NCI-H187 (cell line): ENCODE measurements at places on chromosomes 16 and 17.

GRCh38 chr17:78381601-78382232 is 3.3 kb downstream of the PGS1 start:
- no peak for DNase-seq

DNA sequence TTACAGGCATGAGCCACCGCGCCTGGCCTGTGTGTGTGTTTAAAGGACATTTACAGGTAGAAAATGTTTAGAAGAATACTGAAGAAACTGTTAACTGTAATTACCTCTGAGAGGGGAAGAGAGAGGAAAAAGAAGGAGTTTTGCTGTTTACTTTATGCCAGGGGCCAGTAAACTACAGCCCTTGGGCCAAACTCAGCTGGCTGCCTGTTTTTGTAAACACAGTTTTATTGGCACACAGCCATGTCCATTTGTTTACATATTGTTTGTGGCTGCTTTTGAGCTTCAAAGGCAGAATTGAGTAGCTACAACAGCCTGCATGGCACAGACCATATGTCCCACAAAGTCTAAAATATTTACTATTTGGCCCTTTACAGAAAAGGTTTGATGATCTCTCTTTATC is 76.4 kb downstream of the GPR139 start:
- DNase-seq: no peak

DNA sequence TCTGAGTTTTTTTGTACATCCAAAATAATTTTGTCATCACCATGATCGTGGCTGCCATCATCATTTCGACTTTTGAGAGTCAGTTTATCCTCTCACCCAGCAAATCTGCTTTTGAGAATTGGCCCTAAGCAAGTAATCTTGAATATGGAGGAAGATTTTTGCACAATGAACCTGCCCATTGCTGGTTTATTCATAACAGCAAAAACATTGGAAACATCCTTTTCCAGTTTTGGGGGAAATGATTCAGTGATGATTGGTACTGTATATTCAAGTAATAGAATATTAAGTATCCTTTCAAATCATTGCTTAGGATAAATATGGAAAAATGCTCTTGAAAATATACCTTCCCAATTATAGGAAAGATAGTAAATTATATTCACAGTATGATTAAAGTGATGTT is 53.1 kb downstream of the PRKCA start:
- DNase-seq: no peak

DNA sequence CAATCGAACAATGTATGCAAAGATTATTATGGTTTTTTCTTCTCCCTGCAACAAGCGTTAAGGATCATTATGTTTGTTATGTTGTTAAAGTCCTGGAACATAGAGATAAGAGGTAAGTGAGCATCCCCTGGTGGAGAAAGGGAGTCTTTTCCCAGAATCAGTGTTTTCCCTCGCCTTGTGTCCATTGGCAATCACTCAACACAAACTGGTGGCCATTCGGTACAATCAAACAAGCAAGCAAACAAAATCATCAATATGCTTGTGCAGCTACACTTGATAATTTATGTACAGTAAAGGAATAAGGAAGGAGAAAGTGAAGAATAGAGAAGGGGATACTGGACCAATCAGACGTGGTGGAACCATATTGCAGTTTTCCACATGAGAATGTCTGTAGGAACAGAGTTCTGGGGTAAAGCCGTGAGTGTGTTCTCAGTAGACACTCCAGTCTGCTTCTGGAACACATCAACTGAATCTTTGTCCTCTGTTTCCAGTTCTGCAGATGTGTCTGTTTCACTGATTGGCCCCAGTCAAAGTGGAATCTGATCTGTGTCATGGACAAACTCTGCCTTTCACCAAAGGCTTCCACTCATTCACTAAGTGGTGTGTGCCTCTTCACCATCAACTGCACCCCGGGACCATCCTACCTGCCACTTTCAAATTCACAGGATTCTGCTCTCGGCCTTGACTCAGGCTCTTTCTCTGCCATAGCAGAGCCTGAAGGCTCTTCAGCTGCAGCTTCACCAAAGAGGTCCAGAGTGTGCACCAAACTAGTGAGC is 169.5 kb downstream of the AHSP start:
- no peak for DNase-seq

DNA sequence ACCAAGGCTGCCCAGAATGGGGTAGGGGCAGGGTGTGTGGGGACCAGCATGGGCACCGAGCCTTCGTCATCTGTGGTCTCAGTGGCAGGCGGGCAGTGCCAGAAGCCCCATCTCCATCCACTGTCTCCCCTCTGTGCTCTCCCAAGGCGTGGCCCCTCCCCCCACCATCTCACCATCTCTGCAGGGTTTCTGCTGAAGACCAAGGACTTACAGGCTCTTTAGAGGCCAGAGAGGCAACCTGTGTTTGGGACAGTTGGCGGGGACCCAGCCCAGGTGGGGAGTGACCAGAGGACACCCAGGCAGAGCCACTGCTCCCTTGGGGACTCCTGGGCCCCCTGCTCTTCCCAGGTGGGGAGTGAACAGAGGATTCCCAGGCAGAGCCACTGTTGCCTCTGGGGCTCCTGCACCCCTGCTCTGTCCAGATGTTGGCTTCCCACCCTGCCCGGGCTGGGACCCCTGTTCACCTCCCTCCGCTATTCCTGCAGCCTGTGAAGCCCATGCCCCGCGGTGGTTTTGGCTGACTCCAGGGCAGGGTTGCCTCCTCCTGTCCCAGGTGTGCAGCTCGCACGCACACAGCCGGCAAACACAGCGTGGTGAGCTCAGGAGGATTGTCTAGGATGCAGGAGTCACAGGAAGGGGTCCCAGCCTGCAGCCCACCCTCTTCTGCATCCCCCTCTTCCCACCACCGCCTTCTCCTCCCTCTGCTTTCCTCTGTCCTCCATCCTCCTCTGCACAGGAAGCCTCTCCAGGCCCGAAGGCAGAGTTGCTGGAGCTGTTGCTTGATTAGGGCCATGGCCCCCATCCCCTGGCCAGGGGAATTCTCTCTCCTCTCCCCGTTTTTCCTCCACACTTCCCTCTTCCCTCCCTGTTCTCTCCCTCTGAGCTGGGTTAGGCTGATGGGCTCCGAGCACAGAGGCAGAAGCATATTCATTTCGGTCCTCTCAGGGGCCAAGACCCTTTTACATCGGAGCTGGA is 45.0 kb downstream of the SLC7A5 start:
- no peak for DNase-seq

DNA sequence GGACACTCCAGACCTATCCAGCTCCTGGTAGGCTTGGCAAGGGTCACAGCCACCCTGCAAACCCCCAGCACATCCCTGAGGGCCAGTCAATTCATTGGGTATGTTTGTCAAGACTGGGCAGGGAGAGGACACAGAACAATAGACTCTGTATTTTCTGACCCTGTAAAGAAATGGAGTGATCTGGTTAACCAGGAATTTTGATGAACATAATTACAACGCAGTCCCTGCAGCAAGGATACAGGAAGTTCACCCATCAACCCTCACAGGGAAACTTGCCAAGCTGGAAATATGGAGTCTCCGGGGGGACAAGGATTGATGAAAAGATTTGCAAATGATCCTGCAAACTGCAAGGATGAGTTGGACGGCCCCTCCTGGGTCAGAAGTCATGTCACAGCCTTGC is 126.1 kb upstream of the RCVRN start:
- no peak for DNase-seq

DNA sequence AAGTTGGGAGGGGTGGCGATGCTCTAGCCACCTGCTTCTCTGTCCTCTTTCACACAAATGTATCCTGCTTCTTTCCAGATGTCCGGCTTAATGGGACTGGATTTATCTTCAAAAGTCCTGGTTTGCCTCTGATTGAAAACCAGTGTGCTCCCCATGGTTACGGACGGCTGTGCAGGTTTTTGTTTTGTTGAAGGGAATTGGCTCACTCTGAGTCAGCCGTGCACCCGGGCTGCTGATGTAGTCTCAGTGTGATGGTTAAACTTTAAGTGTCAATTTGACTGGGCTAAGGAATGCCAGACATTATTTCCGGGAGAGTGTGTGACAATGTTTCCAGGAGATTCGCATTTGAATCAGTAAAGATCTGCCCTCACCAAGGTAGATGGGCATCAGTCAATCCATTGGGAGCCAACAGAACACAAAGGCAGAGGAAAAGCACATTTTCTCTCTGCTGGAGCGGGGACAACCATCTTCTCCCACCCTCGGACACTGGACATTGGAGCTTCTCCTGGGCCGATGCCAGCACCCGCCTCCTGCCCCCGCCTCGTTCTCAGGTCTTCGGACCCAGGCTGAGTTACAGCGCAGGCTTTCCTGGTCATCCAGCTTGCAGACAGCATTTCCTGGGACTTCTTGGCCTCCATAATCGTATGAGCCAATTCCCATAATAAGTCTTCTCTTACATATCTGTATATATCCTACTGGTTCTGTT is 126.9 kb upstream of the TNRC6C start:
- no peak for DNase-seq

- no peak for DNase-seq
Measured at GRCh38 chr17:1979182-1979985, 45.8 kb downstream of the RTN4RL1 start.

GRCh38 chr16:74268372-74268782 is 28.2 kb upstream of the PSMD7 start:
- no peak for DNase-seq

GRCh38 chr16:67164599-67165061 is at the start of gene HSF4:
Gene HSF4, plus strand, starts transcription at chr16:67164745. Its CDS starts 67 bp downstream, at chr16:67164812.
- DNase-seq: no peak

DNA sequence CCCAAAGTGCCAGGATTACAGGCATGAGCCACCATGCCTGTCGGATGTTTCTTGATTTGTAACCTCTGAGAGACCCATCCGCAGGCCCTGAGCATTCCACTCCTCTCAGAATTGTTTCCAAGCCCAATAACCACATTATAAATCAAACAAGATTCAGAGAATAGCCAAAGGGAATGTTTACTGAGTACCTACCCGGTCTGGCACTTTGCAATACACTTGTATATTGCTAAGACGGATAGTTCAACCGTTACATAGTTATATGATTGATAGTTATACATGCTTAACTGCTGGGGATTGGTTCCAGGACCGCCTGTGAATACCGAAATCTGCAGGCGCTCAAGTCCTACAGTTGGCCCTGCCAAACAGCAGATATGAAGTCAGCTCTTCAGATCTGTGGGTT is 3.0 kb upstream of the KAT8 start:
- DNase-seq: no peak

GRCh38 chr17:3800362-3801271 is at the start of gene ITGAE:
Gene ITGAE, minus strand, starts transcription at chr17:3801188. Its CDS starts 44 bp downstream, at chr17:3801144.
- no peak for DNase-seq

DNA sequence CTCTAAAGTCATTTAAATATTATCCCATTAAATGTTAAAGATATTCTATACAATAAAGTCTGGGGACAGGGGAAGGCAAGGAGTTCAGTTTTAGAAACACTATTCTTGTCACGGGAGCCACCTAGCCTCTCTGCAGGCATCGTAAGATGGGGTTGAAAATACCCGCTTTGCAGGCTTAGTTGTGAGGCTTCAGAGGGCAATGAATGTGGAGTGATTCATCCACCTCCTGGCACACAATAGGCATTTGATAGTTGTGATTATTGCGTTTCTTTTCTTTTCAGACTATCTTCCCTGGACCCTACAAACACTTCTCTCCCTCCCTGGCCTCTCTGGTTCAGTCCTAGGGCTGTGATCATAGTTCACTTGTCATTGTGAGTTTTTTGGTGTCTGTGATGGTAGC is 19.6 kb downstream of the GLP2R start:
- no peak for DNase-seq

DNA sequence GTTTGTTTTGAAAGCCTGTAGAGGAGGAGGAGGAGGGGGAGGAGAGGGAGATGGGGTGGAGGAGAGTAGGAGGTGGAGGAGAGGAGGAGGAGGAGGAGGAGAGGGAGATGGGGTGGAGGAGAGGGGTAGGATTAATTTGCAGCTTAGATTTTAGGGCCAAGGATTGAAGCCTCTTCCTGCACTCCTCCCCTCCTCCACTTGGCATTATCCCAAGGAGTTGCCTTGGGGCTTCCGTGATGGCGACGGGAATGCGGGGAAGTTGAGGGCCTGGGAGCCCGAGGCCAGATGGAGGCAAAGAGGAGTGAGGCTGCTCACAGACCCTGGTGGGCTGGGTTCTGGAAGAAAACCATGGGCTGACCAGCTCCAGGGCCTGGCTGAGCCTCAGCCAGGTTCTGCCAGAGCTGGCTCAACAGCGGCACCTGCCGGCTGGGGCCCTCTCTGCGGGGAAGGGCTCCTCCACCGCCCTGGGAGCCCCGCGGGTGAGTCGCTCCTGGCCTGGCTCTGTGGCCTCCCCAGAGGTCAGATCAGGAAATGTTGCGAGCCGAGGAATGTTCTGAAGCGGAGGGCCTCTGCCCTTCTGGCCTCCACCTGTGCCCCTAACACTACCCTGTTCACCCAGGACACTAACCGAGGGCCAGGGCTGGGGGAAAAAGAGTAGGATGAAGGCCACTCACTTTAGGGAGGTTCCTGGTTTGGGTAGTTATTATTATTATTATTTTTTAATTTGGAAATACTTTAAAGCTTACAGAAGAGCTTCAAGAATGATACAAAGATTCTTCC is 23.9 kb upstream of the FMNL1 start:
- DNase-seq: peak; percentile 53

- DNase-seq: no peak
Measured at GRCh38 chr17:3865176-3865575, 19.1 kb upstream of the NCBP3 start.

GRCh38 chr16:10979717-10980601 is 35.6 kb downstream of the CLEC16A start:
- DNase-seq: no peak

- no peak for DNase-seq
Measured at GRCh38 chr16:1907226-1907860, 10.9 kb downstream of the HS3ST6 start.
